IMR-90 (cell line): ENCODE measurements at places on chromosomes 13 and 19.

- peaks cover 4% of the 10 kb centered on the region; the same call in 1 of the 2 replicates for H3K27me3 ChIP-seq
- H3K36me3 ChIP-seq = no peaks in the 10 kb centered on the region
- no peak for DNase-seq
- H3K27ac ChIP-seq = no peak overlapping the region
- no peaks in the 10 kb centered on the region for H3K4me1 ChIP-seq
Measured at GRCh38 chr19:35445826-35446593, 2.0 kb upstream of the FFAR2 start.

- H3K4me3 ChIP-seq = no peak overlapping the region
- DNase-seq = peak; percentile 52
- no peaks in the 10 kb centered on the region for H3K27me3 ChIP-seq
- H3K27ac ChIP-seq = no peak overlapping the region
- peaks cover 2% of the 10 kb centered on the region; the same call in 1 of the 2 replicates for H3K36me3 ChIP-seq
Measured at GRCh38 chr13:32142956-32143375, 111.4 kb downstream of the FRY start.

DNA sequence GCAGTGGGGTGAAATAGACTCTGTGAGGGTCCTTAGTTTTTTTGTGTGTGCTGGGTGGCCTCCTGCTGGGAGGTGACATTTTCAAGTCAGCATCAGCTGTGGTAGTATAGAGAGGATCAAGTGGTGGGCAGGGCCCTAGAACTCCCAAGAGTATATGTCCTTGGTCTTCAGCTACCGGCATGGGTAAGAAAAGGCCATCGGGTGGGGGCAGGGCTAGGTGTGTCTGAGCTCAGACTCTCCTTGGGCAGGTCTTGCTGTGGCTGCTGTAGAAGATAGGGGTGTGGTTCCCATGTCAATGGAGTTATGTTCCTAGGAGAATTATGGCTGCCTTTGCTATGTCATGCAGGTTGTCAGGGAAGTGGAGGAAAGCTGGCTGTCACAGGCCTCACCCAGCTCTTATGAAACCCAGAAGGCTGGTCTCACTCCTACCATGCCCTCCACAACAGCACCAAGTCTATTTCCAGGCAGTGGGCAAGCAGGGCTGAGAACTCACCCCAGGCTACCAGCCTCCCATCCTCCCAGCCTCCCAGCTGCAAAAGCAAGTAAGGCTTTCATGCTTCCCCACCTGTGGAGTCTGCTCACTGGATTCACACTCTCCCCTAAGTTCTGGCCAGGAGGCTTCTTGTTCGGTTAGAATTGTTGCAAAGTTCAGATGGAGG lies 130.6 kb upstream of the SOX1 start:
- no peaks in the 10 kb centered on the region for H3K36me3 ChIP-seq
- DNase-seq = no peak
- H3K27me3 ChIP-seq = no peaks in the 10 kb centered on the region
- no peak overlapping the region for H3K4me3 ChIP-seq
- H3K4me1 ChIP-seq = no peaks in the 10 kb centered on the region

DNA sequence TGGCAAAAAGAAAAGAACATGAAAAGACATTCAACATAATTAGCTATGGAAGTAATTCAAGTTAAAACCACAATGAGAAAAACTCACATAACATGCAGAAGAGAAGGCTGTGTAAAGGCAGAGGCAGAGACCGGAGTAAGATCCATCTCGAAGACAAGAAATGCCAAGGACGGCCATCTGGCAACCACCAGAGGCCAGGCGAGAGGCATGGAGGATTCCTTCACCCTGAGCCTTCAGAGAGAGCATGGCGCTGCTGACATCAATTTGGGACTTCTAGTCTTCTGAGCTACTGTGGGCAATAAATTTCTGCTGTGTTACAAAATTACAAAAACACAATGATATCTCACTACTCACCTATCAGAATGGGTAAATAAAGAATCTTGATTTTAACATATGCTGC lies 381.0 kb downstream of the TSHZ3 start:
- no peaks in the 10 kb centered on the region for H3K36me3 ChIP-seq
- no peak for DNase-seq
- no peaks in the 10 kb centered on the region for H3K4me1 ChIP-seq
- H3K27ac ChIP-seq = no peak overlapping the region
- H3K27me3 ChIP-seq = no peaks in the 10 kb centered on the region
- no peak overlapping the region for H3K4me3 ChIP-seq

DNA sequence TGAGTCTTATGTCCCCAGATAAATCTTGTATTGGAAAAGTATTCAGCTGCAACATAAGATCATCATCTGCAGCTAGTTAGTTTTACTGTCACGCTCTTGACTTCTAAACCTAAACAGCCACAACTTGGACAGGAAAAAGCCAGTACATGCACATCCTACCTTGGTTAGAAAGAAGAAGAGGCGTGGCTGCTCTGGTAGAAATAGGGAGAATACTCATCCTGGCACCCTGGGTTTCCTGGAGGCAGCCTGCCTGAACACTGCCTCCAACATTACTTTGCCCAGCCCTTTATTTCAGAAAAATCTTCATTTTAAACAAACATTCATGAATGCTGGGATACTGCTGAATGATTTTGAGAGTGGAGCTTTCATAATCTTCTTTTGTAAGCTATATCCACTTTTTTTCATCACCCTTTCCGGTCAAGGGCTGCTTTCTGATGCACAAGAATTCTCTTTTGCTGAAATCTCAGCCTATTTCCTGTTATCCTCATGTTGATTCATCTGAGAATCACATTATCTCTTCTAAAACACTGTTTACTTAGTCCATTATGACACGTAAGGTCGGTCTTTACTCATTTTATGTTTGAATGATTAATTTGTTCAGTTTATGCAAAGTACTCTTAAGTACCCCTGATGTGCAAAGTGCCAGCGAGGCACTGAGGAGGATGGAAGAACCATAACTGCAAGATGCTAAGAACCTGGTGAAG lies 55.2 kb downstream of the STARD13 start:
- no peak overlapping the region for H3K4me3 ChIP-seq
- no peaks in the 10 kb centered on the region for H3K27me3 ChIP-seq
- H3K4me1 ChIP-seq = peaks cover 34% of the 10 kb centered on the region
- peak overlapping the region; percentile 97 for H3K27ac ChIP-seq
- peak; percentile 87 for DNase-seq

DNA sequence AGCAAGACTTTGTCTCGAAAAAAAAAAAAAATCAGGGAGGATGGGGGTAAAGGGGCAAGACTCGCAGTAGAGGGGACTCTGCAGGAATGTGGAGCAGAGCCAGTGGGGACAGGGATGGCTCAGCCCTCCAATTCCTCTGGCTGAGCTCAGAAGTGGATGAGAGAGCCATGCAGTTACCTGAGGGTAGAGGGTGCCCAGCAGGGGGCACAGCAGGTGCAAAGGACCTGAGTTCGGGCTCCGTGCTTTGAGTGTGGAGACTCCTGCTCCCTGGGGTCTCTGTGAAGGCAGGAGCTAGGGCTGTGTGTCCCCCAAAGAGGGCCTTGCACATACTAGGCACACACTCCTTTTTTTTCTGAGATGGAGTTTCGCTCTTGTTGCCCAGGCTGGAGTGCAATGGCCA lies 7.7 kb downstream of the DOCK6 start:
- no peak overlapping the region for H3K4me3 ChIP-seq
- peaks cover 2% of the 10 kb centered on the region; the same call in 1 of the 2 replicates for H3K4me1 ChIP-seq

DNA sequence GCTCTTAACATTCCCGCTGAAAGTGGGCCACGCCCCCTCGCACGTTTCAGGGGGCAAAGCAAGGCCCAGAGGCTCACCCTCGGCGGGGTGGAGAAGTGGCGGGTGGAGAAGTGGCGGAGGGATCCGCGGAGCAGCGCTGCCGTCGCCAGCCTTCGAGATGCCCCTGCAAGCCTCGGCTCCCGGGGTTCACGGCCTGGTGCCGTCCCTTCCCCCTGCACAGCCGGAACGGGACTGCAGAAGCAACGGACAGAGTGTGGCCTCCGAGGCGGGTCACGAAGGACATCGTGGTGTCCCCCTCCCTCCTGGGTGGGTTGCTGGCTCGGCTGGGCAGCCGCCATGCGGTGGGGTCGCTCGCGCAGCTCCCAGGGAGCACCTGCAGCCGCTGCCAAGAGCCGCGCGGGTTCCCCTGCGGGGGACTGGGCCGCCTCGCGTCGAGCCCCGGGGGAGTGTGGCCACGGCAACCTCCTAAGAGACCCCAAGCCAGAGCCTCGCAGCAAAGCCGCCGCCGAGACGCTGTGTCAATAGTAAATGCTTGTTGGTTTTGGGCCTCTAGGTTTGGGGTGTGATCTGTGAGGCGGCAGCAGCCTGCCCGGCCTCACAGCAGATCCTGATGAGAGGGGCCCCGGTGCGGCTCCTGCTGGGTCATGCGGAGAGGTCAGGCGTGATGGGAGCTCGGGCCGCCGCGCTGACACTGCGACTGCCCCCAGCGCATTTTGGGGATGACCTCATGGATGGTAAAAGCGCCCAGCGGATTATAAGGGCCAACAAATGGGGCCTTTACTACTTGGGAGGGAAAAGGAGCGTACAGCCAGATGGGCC lies 5.5 kb downstream of the TPGS1 start:
- DNase-seq = no peak
- peaks cover 12% of the 10 kb centered on the region for H3K36me3 ChIP-seq
- no peak overlapping the region for H3K27ac ChIP-seq
- no peaks in the 10 kb centered on the region for H3K27me3 ChIP-seq
- H3K4me3 ChIP-seq = no peak overlapping the region

DNA sequence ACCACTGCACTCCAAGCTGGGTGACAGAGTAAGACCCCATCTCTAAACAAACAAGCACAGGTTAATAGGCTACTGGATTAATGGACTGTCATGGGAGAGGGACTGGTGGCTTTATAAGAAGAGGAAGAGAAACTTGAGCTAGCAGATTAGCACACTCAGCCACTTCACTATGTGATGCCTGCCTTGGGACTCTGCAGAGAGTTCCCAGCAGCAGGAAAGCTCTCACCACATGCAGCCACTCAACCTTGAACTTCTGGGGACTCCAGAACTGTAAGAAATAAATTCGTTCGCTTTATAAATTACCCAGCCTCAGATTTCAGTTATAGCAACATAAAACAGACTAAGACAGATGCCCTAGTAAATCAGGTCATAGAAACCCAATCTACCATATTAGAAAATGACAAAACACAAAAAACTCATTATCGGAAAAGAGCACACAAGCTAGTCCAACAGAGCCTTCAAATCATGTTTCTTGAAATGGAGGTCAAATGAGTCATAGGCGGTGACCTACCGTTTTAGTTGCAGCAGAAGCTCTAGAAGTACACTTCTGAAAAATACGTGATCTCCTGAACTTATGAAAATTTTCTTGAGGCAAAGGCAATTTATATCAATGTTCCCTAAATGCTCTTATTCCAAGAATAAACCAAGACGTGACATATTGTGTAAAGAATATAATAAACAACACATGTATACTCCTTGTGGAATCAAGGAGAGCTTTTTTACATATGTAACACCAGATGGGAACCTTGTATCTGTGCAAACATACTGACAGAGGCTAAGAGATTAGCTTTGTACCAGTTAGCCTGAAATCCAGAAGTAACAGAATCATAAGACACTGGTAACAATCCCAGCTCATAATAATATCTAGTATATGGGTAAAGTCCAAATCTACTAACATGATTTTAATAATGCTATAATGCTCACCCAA lies 340.9 kb upstream of the SGCG start:
- H3K27me3 ChIP-seq = no peaks in the 10 kb centered on the region
- no peaks in the 10 kb centered on the region for H3K4me1 ChIP-seq
- H3K4me3 ChIP-seq = no peak overlapping the region
- no peaks in the 10 kb centered on the region for H3K36me3 ChIP-seq
- DNase-seq = no peak
- H3K27ac ChIP-seq = no peak overlapping the region

GRCh38 chr13:101624210-101624922 lies 171.9 kb downstream of the ITGBL1 start:
- H3K36me3 ChIP-seq = no peaks in the 10 kb centered on the region
- DNase-seq = peak; percentile 11
- no peaks in the 10 kb centered on the region for H3K27me3 ChIP-seq
- no peak overlapping the region for H3K4me3 ChIP-seq
- H3K4me1 ChIP-seq = peaks cover 4% of the 10 kb centered on the region; the same call in 1 of the 2 replicates
- H3K27ac ChIP-seq = no peak overlapping the region

DNA sequence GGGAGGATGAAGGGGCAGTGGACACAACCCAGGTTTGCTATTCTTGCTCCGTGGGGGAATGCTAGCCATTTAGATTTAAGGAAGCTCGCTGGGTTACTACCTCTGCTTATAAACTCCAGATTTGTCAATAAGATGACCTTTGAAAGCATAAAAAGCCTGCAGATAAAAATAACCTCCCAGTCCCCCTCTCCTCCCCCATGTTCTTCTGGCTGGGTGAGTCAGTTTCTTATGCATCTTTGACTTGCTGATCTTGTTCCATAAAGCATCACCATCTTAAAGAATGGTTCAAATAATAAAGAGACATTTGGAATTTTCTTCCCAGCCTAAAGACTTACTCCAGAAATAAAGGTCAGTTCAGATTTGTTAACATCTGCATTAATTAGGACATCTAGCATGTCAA lies 118.3 kb upstream of the RNF113B start:
- peaks cover 35% of the 10 kb centered on the region for H3K4me1 ChIP-seq
- no peak overlapping the region for H3K4me3 ChIP-seq
- peaks cover 4% of the 10 kb centered on the region for H3K36me3 ChIP-seq

DNA sequence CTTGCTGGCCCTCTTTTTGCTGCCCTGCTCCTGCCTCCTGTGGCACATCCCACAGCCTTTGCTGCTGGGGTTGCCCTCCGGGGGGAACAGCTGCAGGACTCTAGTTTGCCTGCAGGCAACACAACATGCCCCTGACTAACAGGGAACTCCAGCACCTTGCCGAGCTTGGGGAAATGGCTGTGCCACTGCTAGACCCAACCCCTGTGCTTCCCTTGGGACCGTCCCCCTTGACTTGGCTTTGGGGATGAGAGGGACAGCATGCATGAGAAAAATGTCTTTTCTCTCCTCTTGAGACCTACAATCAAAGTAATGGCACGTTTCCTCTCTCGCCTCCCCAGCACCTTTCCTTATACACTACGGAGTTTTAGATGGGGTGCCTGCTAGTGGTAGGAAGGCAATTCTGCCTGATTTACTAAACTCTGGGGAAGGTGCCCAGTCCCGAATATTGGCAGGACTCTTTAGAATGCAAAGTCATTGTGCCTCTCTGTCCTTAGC lies 12.4 kb upstream of the VWA8 start:
- H3K4me1 ChIP-seq = no peaks in the 10 kb centered on the region
- no peak for DNase-seq
- H3K4me3 ChIP-seq = no peak overlapping the region
- H3K36me3 ChIP-seq = no peaks in the 10 kb centered on the region

DNA sequence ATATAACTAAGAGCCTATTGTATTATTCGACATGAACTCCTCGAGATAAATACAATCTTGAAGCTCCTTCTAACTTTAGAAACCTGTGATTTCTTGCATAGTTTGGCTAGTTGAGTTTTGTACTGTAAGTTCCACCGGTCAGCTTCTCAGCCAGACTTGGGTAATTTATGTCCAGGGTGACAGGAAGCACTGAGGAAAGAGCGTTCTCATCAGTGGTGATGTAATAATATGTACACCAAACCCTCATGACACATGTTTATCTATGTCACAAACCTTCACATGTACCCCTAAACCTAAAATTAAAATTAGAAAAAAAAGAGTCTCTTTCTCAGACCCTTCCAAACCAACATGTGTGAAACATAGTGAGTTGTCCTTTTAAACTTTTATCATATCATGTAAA lies 205.7 kb downstream of the KCNRG start:
- peaks cover 2% of the 10 kb centered on the region; the same call in 1 of the 2 replicates for H3K4me1 ChIP-seq
- no peaks in the 10 kb centered on the region for H3K36me3 ChIP-seq
- no peak for DNase-seq
- H3K27ac ChIP-seq = no peak overlapping the region
- peaks cover 8% of the 10 kb centered on the region for H3K27me3 ChIP-seq
- H3K4me3 ChIP-seq = no peak overlapping the region

- H3K27me3 ChIP-seq = no peaks in the 10 kb centered on the region
- H3K4me3 ChIP-seq = no peak overlapping the region
- no peaks in the 10 kb centered on the region for H3K4me1 ChIP-seq
- peak; percentile 27 for DNase-seq
- no peak overlapping the region for H3K27ac ChIP-seq
Measured at GRCh38 chr13:35164324-35164932, 222.4 kb downstream of the NBEA start.
